ENCODE measurements at places on chromosomes 11 and 22.

DNA sequence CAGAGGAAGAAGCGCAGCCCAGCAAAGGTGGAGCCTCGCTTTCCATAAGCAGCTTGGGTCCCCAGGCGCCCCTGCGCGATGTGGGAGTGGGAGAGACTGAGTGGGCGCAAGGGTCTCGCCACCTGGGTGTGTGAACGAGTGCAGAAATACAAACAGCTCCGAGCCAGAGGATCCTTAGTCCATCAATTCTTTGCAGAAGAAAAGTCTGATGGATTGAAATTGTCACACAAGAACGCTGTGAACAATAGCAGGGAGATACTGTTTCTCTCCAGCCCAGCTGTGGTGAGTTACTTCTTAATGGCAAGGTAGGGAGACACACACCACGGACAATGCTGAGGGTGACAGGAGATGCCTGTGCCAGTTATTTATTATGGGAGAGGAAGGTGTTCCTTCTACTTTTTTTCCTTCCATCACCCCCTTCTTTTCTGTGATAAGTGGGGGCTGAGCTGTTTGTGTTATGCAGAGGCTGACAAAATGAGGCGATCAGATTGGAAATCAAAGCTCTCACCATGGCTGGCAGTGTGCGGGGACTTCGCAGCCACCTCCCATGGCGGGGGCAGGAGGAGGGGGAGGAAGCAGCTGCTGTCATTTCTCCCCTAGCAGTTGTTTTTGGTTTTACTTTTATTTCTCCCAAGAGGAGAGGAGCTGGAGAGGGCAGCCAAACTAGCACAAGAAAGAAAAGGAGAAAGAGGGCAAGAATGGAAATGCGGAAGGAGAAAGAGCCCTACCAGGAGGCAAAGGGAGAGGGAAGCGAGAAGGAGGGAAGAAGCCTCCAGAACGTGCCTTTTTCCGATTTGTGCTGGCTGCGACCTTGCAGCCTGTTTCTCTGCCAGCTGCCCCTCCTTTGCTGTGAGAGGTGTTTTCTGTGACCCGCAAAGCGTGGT lies 755.8 kb downstream of the NTM start:
- peak; percentile 49 for DNase-seq

DNA sequence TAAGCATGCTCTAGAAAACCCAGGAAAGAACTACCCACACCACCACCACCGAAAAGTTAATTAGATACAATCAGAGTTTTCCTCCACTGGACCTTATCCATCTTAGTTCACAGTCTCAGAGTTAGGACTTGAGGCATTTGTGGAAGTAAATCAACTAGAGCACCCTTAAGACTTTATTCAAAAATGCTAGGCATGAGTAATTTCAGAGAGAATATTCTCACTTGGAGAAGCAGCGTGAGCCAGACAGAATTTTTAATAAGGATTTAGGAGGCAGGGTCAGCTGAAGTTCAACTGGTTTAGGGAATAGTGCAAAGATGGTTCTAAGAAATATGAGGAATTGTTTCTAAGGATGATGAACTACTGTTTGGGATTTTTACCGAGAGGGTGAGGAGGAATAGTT lies 1.2 kb upstream of the OLFML1 start:
- DNase-seq, result no peak

DNA sequence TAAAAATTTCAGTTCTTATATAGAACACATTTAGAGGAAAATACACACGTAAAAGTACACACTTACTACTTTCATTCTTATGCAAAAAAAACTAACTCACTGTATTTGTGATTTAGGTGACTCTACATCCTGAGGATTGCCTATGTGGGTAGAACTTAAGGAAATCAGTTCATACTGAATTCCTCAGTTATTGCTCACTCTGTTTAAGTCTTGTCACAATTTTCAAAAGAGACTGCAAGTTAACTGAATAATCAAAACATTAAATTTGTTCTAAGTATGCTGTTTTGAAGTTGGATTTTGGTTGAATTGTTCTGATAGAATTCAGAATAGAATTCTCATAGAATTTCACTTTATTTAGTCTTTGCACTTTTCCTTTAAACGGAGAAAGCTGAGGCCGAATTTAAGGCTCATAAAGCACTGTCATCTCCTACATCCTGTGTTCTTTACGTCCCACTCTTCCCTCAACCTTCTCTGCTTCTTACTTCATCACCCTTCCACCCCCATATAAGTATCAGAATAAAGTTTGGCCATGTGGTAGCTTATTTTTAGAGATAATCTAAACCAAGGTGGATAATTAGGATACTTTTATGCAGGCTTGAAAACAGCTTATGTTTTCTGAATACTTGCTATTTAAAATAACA lies 59.8 kb downstream of the APOL5 start:
- peak; percentile 41 for DNase-seq

- peak; percentile 50 for DNase-seq
Observed at GRCh38 chr22:33920197-33920540, at the start of gene LARGE1. Gene LARGE1 (minus strand): TSS chr22:33920476.

GRCh38 chr22:26762503-26763472 lies 105.4 kb downstream of the MIAT start:
- DNase-seq, result no peak

DNA sequence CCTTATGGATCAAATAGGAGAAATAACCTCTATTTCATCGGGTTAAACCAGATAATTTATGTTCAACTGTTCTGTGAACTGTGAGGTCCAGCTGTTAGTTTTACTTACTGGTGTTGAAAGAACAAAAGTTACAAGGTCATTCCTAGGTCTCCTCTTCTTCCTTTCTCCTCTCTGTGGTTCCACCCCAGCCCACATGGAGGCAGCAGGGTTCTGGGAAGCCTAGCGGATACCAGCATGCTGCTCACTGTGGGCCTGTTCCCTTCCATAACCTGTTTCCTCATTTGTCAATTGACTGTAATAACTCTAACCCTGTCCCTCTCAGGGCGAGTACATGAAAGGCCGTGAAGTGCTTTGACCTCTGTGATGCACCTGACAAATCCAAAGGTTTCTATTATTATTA lies 27.8 kb downstream of the RELT start:
- peak; percentile 82 for DNase-seq

DNA sequence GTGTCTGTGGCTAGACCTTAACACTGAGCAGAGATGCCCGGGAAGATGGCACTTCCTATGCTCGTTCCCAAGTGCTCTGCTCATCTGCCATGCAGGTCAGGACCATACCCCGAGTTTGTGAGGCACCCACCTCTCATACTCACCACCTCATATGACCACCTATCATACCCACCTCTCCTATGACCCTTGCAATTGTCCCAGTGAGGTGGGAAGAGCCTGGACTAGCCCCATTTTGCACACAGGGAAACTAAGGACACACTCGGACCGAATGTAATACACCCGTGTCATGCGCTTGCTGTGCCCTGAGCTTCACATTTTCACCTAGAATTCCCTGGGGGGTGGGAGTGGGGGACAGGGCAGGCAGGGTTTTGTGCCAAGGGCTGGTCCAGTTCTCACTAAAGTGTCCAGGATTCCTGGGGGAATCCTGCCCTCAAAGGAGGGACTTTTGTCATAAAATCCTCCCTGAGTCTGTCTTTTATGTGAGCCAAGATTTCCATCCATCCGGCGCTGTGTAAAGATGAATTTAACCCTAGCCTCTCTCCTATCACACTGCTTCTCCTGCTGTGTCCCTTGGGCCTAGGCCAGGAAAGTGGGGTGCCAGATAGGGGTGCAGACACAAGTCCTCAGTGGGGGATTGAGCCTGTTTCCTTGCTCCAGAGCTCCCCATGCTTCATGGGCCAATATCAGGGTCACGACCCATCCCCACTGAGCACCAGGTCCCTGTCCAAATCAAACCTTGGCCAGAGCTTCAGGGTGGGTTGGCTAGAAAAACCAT lies 20.0 kb downstream of the TPBGL start:
- DNase-seq, result no peak

DNA sequence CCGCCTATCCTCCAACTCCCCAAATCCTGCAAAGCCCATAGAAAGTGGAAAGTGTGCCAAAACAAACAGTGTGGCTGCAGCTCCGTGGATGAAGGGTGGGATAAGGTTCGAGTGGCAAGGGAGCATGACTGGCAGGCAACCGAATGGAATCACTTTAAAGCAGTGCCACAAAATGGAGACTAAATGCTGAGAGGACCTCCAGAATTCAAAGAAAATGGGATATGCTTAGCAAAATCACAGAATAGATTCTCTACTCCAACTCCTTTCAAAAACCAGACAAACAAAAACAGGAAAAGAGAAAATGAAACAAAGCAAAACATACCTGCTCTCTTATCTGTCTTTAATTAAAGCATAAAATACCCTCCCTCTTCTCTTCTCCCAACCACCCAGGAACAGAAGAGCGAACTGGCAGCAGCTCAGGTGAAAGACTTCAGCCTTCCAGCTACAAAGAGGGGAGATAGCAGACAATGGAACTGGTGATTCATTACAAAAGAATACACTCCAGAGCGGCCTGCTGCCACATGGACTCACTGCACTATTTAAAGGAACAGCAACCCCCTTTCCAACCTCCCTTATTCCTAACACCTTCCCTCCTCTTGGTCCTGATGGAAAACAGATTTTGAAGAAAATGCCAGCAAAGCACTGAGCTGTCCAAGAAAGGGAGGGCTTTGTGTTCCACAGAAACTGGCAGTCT lies 118.5 kb downstream of the APOL5 start:
- DNase-seq, result peak; percentile 63

- DNase-seq, result peak; percentile 16
Observed at GRCh38 chr22:45709866-45710265, 38.2 kb downstream of the ATXN10 start.

- peak; percentile 84 for DNase-seq
Observed at GRCh38 chr11:121464352-121464946, 11.7 kb upstream of the SORL1-AS1 start.

DNA sequence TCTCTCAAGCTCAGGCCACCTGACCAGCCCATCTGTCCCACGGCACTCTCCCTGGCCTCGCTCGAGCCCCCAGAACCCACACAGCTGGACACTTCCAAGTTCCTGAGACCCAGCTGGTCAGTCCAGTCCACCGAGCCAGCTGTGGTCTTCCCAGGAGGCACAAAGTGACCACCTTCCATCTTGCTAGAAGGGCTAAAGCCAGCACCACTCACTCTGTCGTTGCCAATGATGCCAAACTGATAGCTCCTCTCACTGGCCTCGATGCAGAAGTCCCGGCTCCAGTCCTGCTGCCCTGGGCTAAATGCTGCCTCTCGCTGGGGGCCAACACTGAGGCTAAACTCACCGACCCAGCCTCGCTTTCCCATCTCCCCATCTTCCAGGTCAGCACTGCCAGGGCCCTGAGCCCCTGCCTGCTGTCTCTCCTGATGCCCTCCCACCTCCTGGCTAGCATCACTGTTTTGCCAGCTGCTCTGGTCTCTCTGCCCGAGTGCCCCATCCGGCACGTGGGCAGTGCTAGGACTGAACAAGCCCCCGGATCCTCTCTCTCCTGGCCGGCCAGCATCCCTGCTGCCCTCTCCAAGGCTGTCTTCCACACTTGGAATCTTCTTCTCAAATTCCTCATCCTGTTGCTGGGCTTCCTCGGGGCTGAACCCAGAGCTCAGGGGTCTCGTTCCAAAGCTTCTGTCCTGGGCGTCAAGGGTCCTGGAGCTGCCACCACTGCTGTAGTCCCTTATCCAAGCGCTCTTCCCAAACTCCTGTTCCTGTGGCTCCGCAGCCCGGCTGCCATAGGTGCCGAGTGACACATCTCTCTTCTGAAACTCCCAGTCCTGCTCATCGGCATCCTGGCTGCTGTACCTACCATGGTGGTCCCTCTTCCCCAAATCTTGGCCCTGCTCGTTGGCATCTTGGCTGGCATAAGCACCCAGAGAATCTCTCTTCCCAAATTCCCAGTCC lies 15.4 kb downstream of the TNKS1BP1 start:
- DNase-seq, result no peak

DNA sequence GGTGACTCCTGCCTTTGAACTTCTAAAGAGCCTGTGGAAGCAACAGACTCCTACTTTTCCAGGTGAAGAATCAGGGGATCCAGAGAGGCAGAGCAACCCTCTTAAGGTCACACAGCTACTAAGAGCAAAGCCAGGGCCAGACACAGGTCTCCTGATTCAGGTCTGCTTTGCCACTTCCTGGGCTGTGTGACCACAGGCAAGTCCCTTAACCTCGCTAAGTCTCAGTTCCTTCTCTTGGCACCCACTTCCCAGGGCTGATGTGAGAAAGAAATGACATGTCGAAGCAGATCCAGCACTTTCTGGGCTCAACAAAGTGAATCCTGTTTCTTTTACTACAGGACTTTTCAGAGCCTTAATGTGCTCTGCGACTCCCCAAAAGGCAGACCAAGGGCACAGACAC lies 30.2 kb downstream of the UQCR10 start:
- DNase-seq, result no peak

- no peak for DNase-seq
Observed at GRCh38 chr11:72452495-72452894, 18.2 kb upstream of the CLPB start.

GRCh38 chr11:73154178-73154577 lies 12.1 kb upstream of the FCHSD2 start:
- no peak for DNase-seq

DNA sequence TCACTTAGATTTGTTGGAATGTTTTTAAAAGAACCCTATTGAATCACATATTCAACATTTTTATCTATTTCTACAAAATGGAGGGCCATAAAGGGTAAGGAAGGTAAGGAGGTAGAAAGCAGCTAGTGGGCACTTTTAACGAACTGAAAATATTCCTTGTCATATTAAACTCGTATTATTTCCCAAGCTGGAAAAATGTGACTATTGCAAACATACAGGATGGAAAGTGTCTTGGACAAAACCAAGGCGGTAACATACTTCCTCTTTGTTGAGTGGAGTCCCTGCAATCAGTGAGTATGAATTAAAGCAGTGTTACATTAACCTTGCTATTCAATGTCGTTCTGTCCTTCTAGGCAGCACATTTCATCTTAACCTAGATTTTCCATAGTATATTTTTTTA lies 165.6 kb downstream of the RCN1 start:
- DNase-seq, result no peak

GRCh38 chr11:67499808-67500483 lies 5.2 kb downstream of the PITPNM1 start:
- DNase-seq, result no peak

GRCh38 chr11:58199271-58199670 lies 4.7 kb downstream of the OR1S2 start:
- no peak for DNase-seq

DNA sequence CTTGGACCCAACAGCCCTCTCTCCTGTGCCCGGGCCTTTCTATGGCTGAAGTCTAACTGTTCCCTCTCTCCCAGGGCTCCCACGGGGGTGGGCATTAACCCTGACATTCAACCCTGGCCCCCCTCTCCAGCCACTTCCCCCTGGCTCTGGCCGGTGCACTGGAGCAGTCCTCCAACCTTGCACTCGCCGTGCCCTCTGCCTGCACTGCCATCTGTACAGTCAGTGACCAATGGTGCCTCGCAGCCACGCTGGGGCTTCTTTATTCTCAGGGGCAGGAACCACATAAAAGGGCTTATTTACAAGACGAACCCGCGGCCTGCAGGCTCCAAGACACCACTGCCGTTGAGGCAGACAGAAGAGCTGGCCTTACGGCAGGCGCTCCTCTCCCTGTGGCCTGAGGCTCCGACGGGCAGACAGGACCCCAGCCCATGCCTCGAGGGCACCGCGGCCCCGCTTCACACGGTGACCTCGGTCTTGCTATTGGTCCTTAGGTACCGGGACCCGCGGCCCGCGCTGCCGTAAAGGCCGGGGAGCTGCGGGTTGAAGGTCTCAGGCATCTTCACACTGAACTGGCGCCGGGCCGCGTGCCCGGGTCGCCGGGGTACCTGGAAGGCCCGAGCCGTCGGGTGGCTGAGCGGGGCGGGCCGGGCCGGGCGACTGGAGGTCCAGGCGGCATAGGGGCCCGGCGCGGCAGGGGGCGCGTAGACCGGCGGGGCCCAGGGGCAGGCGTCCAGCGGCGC lies 5.4 kb downstream of the SHISA8 start:
- no peak for DNase-seq

GRCh38 chr22:30195245-30196140 lies 51.1 kb downstream of the LIF start:
- no peak for DNase-seq

- no peak for DNase-seq
Observed at GRCh38 chr11:69131121-69131566, 24.6 kb upstream of the SMIM38 start.
